ENCODE measurements at places on chromosomes 16 and 17. TPM values are rescaled to one million over a fixed set of nuclear protein-coding genes. Genes with fewer than 3 reads are reported as not detected.

Gene ZNF267
- 6.5 TPM for total RNA-seq

Gene TXNL4B
- 11.8 TPM for total RNA-seq

Gene LRRC75A
- 4.4 TPM for total RNA-seq

Gene FBXL16
- total RNA-seq = 1.4 TPM

Gene AKAP1
- total RNA-seq = 116 TPM

Gene FOXN1
- not detected for total RNA-seq

Gene PLCD3
- 27.4 TPM for total RNA-seq

Gene STX1B
- total RNA-seq = 4.4 TPM

Gene TK1
- 6.9 TPM for total RNA-seq

Gene KLHL10
- total RNA-seq = 0.95 TPM

Gene USP36
- 46.3 TPM for total RNA-seq

Data from sigmoid colon (tissue), 7 donors.